ENCODE measurements at places on chromosomes 4 and X.
A peak's percentile ranks its signal among the peaks of the same experiment; 100 is the strongest.

- DNase-seq: no peak
Measured at GRCh38 chr4:53113431-53114225, 251.5 kb downstream of the RASL11B start.

- DNase-seq: peak; percentile 27
Measured at GRCh38 chrX:140091125-140091886, 126.0 kb upstream of the CXorf66 start.

- DNase-seq: no peak
Measured at GRCh38 chr4:175514174-175514573, 297.9 kb downstream of the GPM6A start.

- no peak for DNase-seq
Measured at GRCh38 chr4:13860126-13860525, 232.6 kb upstream of the BOD1L1 start.

GRCh38 chr4:118770741-118771187 lies 65.2 kb downstream of the SEC24D start:
- no peak for DNase-seq
